ENCODE measurements at places on chromosomes 1 and 21.

GRCh38 chr1:112477550-112477949, 31.2 kb upstream of the WNT2B start:
- no peak for DNase-seq

DNA sequence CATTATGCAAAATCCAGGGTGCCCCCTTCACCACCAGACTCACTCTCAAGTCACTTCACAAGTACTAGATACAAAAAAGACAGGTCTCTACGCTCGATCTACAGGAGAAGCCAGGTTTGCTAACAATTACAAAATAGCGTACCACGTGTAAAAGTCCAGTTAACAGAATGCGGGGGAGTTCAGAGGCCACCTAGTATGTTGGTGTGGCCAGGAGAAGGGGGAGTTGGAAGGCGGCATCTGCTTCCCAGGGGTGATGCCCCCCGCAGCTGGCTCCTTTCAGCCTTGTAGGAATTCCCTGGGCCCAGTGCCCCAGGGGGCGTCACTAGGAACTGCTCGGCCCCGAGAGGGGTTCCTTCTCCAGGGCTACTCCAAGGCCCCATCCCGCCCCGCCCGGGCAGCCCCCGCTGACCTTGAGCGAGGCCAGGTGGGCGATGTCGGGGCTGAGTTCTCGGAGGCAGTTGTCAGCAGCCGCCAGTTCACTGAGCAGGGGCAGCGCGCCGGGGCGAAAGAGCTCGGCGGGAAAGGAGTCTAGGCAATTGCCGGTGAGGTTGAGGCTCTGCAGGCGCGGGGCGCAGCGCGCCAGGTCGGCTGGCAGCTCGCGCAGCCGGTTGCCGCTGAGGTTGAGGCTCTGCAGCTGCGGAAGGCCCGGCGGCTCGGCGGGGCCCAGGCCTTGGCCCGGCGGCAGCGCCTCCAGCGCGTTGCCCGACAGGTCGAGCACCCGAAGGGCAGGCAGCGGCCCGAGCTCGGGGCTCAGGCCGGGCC, 664 bp downstream of the LRRC47 start:
- DNase-seq: no peak

GRCh38 chr1:10779841-10780240, 16.6 kb downstream of the CASZ1 start:
- no peak for DNase-seq

DNA sequence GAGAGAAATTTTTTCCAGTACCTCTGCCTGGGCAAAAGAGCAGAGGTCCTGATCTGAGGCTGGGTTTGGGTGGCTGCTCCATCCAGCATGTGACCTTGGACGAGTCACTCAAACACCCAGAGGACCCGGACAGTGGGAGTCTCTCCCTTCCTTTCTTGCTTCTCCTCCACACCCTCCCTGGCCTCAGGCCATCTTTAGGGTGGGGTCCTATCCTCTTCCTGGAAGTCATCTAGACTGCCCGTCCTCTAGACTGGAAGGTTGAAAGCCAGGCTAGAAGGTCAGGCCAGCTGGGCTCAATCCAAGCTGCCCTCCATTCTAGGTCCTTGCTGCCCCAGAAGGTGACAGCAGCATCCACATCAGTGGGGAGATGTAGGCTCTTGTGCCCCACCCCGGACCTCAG, 599.5 kb downstream of the MATN1 start:
- DNase-seq: no peak

- DNase-seq: no peak
These were observed 79.8 kb upstream of the IPO9 start for GRCh38 chr1:201749059-201749690.

DNA sequence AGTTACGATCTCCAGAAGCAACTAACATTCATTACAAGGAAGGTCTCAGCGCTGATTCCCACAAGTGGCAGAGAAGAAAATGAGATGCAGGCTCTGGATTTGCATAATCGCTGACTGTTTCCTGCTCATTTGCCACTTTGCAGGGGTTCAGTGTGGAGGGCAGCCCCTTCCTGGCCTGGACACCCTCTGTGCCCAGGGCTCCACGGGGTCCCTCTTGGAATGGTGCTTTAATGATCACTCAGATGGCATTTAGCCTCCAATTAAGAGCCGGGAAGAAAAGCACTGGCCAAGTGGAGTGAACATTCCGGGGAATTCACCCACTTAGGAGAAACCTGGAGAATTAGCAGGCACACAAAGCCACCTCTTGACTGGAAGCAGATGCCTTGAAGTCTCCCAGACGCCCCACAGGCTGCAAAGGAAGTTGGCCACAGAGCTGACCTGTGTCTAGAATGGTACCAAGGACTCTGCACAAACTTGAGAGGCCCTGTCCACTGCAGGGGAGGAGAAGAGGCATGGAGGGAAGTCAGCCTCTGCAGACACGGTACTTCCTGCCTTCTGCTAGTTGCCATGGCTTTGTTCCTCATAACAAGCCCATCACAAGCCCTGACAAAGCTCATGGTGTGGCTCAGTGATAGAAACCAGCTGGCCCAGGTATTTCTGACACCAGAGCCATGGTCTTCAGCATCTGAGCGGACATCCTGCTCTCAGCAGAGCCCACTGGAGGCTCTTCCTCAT, 157.2 kb downstream of the KAZN start:
- no peak for DNase-seq

- DNase-seq: no peak
These were observed 333.6 kb downstream of the DUSP10 start for GRCh38 chr1:221408117-221408803.
